ENCODE measurements at places on chromosomes 11 and 22.

- DNase-seq, result no peak
These were observed 2.9 kb upstream of the SVIP start for GRCh38 chr11:22832315-22833015.

DNA sequence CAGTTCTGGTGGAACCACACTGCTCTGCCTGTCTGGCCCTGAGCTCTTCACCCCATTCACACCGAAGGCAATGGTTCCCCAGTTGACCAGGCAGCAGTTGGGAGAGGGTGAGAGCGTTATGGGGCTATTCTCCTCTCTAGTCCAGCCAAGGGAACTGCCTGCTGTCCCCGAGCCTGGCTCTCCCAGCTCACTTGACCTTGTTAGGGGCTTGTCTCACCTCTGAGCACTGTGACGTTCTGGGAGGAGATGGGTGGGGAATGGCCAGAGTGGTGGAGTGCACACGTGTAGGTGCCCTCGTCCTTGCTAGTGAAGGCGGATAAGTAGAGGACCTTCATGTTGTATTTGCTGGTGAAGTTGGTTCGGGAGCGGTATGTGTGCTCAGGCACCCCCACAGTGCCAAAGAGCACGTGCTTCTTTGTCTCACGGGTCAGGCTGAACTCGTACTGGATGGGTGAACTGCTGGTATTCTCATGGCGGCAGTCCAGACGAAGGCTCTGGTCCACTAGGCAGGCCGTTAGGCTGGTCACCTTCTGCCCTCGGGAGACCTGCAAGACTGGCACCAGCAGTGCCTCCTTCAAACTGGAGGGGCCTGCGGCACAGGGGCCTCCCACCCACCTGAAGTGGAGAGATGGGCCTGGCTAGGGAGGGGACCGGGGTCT, 3.0 kb downstream of the THY1 start:
- DNase-seq, result no peak

- no peak for DNase-seq
These were observed 23.1 kb downstream of the FANCF start for GRCh38 chr11:22602504-22602903.

DNA sequence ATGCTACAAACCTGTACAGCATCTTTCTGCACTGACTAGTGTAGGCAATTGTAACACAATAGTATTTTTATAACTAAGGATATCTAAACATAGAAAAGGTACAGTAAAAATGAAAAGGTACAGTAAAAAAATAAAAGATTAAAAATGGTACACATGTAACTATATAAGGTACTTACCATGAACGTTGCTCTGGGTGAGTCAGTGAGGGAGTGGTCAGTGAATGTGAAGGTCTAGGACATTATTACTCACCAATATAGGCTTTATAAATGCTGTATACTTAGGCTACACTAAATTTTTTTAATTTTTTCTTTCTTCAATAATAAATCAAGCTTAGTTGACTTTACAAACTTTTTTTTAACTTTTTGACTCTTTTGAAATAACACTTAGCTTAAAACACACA, 59.9 kb downstream of the EIF3M start:
- no peak for DNase-seq

DNA sequence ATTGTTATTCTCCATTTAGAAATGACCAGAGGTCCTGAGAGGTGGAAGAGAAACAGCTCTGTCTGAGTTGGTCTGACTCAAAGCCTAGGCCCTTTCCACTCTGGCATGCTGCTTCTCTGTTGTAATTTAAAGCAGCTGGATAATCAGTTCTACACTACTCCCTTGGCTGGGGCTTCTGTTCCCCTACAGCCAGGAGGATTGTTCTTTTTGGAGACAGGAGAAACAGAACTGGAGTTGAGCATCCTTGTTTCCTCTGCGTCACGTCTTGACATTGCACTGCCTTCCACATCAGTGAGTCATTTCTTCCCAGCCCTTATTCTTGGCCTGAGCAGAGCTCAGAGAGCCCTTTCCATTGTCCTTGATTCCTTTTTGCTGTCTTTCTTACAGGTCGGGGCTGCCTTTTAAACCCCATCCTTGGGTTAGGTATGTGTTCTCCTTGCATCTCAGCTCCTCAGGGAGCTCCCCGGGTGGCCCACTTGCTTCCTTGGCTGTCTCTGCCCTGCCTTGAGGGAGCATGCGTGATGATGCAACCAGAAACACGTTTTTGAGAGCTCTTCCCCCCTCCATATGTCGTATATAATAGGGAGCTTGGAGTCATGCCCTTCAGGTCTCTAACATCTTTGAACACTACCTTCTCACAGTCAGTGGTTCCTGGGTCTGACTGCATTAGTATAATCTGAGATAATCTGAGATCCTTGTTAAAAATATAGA, 35.7 kb downstream of the CYB5R2 start:
- peak; percentile 95 for DNase-seq

- no peak for DNase-seq
These were observed at the start of gene OTOG for GRCh38 chr11:17547051-17547577. Gene OTOG, plus strand, starts transcription at chr11:17547259. Its CDS starts 114 bp downstream, at chr11:17547373.

- DNase-seq, result peak; percentile 47
These were observed 94.0 kb downstream of the BRD1 start for GRCh38 chr22:49733631-49734030.

DNA sequence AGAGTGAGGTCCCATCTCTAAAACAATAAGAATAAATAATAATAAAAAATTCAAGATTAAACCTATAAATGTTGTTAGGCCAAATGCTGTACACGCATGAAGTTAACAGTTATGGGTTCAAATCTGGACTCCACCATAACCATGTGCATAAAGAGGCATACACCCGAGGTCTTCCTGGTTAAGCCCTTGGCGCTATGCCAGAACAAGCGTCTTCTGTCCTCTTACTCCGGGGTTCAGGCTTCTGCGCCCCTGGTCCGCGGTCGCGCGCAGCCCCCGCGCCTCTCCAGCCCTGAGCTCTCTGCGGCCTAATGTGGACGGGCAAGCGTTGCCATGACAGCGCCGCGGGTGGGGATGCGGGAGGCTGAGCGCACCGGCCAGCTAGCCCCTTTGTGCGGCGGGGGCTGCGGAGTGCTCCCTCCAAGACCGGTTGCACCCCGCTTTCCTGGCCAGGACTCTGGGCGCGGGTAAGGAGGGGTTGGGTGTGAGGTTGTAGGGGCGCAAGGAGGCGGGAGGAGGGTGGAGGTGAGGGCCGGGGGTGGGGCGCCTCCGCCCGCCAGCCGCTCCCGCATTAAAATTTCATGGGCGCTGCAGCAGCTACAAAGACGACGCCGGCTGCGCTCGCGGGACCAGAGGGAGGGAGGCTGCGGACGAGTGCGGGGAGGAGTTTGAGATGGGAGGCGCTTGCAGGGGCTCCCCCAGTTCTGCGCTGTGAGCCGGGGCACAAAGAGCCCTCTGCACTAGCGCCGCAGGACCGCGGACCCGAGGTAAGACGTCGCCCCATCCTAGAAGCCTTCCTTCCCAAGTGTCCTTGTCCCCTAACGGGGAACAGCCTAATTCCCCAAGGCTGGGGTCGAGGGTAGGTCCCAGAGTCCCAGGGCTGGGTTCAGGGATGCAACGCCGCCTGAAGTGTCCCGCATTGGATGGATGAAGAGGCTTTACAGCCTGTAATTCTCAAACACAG, at the start of gene MIAT:
MIAT (plus strand) TSS at position 698 of the 961 bp plus-strand sequence.
- no peak for DNase-seq

DNA sequence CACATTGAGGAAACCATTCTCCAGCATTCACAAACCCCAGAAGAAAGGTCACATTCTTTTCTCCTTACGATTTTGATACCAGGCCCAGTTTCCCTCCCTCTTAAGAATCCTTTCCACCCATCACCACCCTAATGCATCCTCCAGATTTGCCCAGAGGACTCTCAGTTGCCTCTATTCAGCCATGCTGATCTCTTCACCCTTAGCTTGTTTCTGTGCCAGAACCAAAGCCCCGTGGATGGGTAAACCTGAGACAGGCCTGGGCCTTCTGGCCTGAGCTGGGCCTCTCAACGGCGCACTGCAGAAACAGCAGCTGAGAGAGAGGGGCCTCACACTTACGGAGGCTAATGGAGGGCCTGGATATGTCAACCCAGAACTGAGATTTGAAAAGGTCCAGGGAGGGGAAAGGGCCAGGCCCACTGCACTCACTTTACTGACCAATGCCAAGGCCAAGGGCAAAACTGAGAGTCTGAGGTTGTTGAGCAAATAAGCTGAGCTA, 32.2 kb upstream of the OAF start:
- DNase-seq, result no peak

- DNase-seq, result no peak
These were observed 327.9 kb downstream of the SOX6 start for GRCh38 chr11:16028419-16028818.

DNA sequence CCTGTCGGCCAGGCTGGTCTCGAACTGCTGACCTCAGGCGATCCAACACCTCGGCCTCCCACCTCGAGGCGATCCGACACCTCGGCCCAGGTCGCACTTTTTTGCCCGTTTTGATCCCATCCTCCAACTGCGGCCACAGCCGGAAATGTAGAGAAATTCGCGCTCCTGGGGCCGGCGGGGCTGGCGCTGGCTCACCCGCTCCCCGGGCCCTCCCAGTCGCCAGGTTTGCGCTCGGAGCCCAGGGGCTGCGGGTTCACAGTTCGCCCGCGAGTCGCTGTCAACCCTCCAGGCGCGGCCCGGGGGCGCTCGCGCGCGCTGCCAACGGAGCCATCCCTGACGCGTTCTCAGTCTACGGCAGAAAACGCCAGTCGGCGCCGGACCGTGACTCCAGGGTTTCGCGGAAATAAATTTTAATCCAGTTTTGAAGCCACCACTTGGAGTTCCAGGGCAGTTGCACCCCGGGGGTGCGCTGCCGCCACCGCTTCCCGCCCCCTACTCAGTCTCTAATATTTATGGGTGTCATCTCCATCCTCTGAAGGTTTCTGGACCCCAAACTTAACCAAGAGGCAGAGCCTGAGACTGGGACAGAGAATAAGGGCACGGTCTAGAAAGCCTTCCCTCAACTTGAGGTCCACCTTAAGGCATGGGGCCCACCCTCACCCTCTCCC, 1.5 kb upstream of the KLHDC7B start:
- no peak for DNase-seq

GRCh38 chr11:117443266-117444186, 115.9 kb downstream of the CEP164 start:
- DNase-seq, result no peak
